Transverse colon (tissue), 4 donors: ENCODE measurements at places on chromosomes 12 and 14. TPM values are rescaled to one million over a fixed set of nuclear protein-coding genes. Genes with fewer than 3 reads are reported as not detected.

Gene B3GNT4
- 1.3 TPM for total RNA-seq

Gene FITM1
- total RNA-seq, result not detected

Gene FAIM2
- total RNA-seq, result 2.8 TPM

Gene MYH6
- total RNA-seq, result 0.16 TPM

Gene EML5
- 1.4 TPM for total RNA-seq

Gene TMEM63C
- total RNA-seq, result 20.1 TPM

Gene KRT73
- not detected for total RNA-seq

Gene ASCL1
- total RNA-seq, result not detected

Gene PPP2R3C
- total RNA-seq, result 26.5 TPM

GRCh38 chr12:57226588-57227314 lies 2.8 kb upstream of the SHMT2 start:
- DNase-seq, result no peak

DNA sequence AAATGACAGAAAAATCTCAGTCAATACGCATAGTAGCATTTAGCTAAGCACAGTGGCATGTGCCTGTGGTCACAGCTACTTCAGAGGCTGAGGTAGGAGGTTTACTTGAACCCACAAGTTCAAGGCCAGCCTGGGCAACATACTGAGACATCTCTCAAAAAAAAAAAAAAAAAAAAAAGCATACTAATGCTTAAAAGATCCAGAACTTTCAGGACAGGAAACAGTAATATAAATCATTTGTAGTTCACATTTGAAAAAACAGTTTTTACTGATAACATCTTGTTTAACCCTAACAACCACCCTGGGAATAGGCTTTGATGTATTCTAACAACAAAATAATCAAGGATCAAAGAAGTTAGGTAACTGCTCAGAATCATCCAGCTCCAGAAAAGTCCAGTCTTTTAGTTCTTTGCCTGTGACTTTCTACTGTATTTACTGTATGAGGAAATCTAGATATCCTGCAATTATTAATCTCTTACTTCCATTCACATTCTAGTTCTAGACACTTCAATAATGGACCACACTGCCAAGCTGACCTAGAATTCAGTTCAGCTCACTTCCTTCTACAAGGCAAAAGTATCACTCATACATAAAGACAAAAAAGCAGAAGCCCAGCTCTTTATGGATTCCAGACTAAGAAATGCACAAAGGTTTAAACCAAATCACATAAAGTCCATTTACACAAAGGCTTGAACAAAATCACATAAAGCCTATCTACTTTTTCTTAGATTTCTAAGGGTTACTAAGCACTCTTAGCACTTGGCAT lies 28.5 kb downstream of the PAWR start:
- DNase-seq, result no peak

DNA sequence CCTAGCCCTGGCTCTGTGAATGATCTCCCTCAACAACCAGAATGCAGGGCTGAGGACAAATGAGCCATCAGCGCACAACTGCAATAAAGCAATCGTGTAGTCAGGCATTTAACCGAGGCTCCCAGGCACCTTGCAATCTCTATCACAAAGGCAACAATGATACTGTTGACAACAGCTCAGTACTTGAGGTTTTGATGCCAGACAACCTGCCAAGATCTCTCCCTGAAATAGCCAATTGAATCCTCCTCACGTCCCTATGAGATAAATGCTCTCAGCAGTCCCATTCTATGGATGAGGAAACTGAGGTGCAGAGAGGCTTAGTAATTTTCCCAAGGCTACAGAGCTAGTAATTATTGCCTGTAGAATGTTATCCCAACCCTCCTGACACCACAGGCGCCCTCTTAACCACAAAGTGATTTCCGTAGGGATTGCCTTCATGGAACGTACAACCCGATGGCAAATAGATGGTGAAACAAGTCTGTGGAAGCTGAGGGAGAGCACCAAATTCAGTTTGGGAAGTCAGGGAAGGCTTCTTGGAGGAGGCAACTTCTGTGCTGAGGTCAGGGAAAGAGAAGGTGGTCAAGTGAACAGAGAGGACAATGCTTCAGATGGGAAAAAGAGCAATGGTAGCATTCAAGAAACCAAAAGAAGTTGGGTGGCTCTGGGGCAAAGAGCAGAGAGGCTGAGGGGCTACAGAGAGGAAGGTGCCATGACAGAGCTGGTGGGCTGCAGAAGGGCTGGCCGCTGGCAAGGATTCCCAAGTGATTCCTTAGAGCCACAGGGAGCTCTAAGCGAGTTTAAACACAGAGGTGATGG lies 12.6 kb downstream of the SERPINA3 start:
- DNase-seq, result no peak

GRCh38 chr14:39229222-39229543 lies 4.5 kb upstream of the MIA2 start:
- DNase-seq, result no peak

DNA sequence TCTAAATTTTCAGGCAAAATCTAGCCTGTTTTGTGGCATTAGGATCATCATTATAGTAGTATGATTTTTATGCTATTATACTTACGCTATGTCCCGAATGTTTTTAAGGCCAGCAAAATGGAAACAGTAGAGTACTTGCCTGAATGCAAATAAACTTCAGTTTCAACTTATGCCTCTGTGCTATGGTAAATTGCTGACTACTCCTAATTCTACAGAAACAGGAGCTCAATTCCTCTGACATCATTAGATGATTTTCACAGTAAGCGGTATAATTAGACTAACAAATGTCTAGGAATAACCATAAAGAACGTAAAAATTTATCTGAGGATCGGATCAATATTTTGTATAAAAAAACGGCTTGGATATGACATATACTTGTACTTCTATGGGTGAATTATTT lies 270.0 kb downstream of the EGLN3 start:
- DNase-seq, result no peak

DNA sequence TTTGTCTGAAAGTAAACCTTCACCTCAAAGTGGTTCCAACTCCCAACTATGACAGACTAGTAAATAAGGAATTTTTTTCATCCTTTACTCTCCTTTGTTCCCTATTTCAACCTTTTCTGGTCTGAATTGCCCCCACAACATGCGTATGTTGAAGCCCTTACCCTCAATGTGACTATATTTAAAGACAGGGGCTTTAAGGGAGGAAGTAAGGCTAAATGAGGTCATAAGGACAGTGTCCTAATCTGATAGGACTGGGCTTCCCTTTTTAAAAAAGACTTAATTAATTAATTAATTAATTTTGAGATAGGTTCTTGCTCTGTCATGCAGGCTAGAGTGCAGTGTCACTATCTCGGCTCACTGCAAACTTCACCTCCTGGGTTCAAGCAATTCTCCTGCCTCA lies 86.3 kb downstream of the VCPKMT start:
- no peak for DNase-seq

DNA sequence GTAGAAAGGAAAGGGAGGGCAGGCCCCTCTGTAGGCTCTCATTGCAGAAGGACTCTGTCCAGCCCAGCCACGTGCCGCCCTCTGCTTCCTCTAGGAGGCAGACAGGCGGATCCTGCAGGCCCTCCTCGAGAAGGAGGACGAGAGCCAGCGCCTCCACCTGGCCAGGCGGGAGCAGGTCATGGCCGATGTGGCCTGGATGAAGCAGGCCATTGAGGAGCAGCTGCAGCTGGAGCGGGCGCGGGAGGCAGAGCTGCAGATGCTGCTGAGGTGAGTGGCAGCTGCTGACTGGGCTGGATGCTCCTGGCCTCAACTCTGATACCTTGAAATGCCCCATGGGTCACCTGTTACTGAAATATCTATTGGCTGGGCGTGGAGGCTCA lies 10.9 kb downstream of the TCHP start:
- DNase-seq, result no peak

DNA sequence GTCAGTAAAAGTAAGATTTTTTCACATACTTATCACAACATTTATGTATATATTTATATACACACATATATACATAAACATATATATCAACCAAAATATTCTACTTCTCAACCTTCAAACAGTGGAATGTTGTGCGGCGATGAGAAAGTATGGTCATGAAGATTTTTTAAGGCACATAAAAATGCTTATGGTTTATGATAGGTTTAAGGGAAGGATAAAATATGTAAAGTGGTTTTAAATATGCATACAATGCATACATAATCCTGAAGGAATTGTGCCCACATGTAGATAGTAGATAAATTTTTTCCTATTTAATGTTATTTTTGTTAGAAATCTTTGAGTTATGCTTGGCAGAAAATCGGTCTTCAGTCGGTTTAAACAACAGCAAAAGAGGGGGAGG lies 182.7 kb downstream of the ANO6 start:
- DNase-seq, result no peak

DNA sequence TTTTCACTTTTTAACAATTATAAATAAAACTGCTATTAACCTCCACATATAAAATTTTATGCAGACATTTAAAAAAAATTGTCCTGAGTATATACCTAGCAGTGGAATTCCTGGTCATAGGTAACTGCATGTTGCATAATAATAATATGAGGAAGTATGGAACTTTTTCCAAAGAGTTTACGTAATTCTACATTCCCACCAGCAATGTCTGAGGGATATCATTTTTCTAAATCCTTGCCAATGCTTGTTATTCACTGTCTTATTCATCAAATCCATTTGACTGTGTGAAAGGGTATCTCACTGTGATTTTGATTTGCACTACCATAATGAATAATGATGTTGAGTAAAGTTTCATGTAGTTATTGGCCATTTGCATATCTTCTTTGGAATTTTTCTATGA lies 393.8 kb downstream of the LRFN5 start:
- DNase-seq, result no peak

DNA sequence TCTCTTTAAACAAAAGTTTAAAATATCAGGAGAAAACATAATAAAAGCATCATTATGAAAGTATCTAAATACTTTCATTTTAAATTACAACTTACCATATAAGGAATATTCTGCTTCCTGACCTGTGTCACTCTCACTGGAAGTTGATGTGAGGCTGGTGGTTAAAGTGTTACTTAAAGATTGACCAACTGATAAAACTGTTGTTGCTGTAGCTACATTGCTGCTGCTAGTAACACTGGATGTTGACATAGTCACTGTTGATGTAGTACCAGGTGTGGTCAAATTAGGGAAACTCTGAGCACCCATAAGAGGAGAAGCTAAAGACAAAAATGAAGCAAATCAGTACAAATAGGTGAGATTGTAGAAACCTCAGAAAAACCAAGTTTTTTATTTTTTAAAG lies 79.9 kb downstream of the HECTD1 start:
- DNase-seq, result no peak

GRCh38 chr12:19432309-19433170 lies 6.8 kb upstream of the AEBP2 start:
- no peak for DNase-seq

GRCh38 chr12:94618995-94619695 lies 31.2 kb downstream of the TMCC3 start:
- DNase-seq, result no peak

- DNase-seq, result no peak
Measured at GRCh38 chr12:5807090-5807414, 138.0 kb downstream of the ANO2 start.

GRCh38 chr14:99057576-99058083 lies 214.4 kb downstream of the BCL11B start:
- DNase-seq, result no peak

- peak; percentile 28 for DNase-seq
Measured at GRCh38 chr14:77498120-77498979, at the start of gene ISM2. Gene ISM2, minus strand, starts transcription at chr14:77498816. Its CDS starts 23 bp downstream, at chr14:77498793.

DNA sequence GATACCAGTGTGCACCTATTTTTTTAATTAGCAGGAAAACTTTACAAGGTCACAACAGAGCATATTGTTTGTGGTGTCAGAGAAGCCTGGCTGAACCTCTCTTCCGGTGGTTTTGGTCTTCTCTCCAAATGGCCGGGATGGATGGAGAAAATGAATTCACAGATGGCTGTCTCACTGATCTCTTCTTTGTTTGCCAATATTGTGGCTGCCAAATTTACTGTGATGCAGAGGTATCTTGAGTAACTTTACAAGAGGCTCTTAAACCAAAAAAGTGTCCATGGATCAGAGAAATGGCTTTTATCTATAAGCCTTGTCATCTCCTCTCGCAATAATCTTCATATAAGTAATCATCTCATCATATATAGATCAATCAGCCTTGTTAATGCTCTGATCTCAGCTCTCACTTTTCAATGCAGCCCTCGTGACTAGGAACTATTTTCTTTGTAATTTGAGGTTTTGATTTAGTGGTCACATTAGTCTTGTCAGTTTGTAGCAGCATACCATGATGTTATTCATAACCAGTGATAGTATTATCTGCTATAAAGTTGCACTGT lies 308.1 kb downstream of the EGLN3 start:
- DNase-seq, result no peak

GRCh38 chr12:69435644-69436043 lies 34.5 kb upstream of the FRS2 start:
- no peak for DNase-seq

GRCh38 chr12:65946821-65947220 lies 122.5 kb downstream of the HMGA2 start:
- no peak for DNase-seq

DNA sequence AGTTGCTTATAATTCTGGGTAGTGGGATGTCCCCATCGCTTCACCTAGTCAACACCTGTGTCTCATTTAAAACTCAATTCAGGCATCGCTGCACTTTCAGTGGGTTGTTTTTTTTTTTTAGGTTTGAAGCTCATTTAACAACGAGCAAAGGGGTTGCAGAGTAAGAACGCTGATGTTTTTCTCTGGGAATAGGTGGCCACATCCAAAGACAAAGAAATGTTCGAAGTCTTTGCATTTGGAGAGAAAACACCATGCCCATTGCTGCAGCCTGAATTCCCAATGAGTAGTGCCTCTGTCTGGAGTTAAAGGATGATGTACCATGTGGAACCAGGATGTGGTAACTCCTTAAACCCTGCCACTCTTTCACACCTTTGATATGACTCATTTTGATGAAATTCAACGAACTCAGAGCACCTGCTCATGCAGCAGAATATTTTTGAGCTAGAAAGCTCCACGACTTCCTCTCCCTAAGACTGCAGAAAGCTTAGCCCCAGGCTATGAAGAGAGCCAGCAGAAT lies 35.1 kb upstream of the BATF start:
- no peak for DNase-seq

DNA sequence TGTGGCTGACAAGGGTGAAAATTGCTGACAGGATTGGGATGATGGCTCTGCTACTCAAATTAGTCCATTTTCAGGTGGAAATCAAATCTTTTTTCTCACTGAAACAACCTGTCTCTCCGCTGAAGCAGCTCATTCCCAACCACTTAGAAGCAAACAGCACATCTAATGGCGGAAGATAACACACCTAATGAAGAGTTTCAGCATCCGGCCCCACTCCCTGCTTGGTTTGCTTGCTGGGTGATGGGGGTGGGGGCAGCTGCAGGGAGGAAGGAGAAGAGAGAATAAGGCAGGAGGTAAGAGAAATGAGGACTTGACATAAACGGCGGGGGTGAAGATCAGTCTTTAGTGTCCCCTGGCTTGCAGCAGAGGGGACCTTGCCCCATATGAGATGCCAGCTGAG lies 4.0 kb downstream of the SYNDIG1L start:
- no peak for DNase-seq
